ENCODE measurements at places on chromosomes 12 and 14.

- DNase-seq: peak; percentile 10
Measured at GRCh38 chr12:107912421-107913004, 138.0 kb downstream of the ASCL4 start.

DNA sequence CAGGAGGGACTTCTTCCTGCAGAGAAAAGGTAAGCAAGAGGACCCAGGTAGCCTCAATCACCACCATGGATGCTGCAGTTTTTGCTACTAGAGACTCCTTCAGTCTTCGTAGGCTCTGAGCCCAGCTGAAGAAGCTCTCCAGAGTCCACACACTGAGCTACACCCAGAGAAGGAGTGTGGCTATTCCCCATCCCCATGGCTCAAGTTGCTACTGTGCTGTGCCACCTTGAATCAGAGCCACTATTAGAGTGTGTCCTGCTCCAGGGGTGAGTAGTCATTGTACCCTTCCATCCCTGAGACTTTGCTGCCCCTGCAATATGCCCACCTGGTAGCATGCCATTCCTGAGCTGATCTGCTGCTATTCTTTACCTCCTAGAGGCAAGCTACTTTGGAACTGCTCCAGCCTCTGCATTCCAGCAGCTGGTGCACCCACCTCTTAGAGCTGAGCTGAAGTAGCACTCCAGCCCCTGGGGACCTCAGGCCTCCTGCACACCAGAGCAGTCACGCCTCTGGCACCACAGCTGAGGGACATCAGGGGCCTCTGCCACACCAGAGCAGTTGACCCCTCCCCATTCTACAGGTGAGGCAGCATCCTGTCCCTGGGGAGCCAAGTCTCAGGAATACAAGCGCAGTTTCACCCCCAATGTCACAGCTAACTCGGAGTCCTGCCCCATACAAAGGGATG lies 213.0 kb downstream of the TRHDE start:
- DNase-seq: no peak

GRCh38 chr14:49497725-49498348 lies 88.3 kb downstream of the RPS29 start:
- peak; percentile 48 for DNase-seq

DNA sequence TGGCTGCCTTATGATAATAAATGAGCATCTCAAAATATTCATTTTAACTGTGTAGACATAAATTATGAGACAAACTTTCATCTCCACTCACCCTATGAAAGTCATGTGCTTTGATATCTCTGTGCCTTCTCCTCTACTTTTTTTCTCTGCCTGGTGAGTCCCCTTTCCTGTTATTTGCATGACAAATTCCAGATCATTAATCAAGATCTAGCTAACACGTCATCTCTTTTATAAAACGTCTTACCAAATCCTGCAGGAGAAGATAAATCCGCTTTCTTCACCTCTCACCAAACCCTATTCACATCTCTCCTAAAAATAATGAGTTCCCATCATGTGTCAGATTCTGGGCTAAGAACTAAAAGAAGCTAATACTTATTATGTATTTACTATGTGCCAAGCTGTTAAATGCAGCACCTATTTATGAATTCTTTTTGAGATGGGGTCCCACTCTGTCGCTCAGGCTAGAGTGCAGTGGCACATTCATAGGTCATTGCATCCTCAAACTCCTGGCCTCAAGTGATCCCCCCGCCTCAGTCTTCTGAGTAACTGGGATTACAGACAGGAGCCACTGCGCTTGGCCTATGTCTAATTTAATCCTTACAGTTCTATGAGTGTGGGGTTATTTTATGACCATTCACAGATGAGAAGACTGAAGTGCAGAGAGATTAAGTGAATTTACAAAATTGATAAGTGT lies 26.7 kb downstream of the SPX start:
- no peak for DNase-seq

DNA sequence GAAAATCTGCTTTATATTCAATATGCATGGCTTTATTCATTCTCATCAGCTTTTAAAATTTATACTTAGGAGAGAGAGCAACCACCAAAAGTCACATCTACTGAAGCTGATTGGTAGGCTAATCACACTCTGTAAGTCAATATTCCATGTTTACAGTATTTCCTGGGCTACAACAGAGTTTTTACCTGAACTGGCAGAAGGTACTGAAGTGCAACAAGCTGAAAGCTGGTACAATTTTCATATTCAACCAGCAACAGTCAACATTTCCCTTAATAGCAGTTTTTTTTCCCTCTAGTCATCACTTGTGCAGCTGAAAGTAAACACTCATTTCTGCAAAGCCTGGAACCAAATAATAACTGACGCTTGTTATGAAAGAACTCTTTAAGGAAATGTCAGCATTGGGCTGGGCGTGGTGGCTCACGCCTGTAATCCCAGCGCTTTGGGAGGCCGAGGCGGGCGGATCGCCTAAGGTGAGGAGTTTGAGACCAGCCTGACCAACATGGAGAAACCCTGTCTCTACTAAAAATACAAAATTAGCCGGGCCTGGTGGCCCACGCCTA lies 12.9 kb downstream of the BRAP start:
- DNase-seq: no peak

- DNase-seq: peak; percentile 90
Measured at GRCh38 chr12:18998343-18999261, 130.9 kb upstream of the PLEKHA5 start.
